ENCODE measurements at places on chromosomes 13 and 19.

DNA sequence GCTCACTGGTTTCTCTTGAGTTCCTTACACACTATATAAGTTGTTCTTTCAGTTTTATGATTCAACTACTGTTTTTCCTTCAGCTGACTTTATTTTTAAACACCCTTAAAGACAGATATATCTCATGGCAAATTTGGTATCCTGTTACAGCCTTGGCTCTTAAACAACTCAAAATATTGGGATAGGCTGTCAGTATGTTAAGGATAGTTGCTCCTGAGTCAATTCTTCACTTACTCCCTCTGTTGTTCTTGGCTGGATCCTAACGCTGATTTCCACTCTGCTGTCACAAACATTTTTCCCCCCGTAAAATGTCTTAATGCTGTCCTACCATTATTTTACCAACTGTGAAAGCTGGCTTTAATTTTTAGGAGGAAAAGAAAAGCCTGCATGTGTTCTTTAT, 1.2 kb downstream of the KCNRG start:
- no peak for DNase-seq

DNA sequence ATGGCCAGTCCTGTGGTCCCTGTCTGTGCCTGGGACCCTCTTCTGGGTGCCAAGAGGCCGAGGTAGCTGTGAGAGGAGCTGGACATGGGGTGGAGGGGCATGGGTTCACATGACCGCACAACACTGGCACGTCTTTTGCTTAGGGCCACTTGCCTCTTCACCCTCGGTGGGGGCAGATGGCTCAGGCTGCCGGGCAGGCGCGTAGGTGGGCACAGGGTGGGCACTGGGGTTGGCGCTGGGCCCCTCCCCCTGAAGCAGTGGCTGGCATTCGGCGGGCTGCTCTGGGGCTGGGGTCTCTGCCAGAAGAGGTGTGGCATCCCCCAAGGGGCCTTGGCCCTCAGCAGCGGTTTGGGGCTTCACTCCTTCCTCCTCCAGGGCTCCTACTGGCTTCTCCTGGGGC, 8.4 kb downstream of the PALM3 start:
- DNase-seq = no peak

GRCh38 chr19:49136771-49137171, 17.4 kb downstream of the PPFIA3 start:
- no peak for DNase-seq

DNA sequence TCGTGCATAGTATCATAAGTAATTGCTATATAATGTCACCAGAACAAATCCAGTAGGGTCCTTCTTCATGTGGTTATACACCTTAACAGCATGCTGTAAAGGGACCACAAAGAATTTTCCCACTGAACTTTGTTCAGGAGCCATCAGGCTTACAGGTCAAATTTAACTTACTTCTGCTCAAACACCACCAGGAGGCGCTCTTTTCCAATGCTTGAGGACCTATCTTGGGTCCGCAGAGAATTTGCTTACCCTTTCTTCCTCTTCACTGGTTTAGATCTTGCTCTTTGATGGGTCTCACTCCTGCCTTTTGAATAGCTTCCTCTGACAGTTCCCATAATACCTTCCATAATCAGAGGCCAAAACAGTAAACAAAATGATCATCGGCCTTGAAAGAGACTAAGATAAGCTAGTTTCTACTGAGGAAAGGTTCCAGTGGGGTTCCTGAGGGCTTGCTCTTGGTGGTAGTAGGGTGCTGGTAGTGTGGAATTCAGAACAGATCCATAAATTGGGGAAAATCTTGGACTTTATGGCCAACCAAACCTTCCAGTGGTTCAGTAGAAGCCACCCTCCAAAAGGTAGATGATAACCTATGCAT, 37.4 kb downstream of the SCGB2B2 start:
- DNase-seq = peak; percentile 41

- no peak for DNase-seq
Measured at GRCh38 chr13:47796816-47797215, 204.3 kb downstream of the SUCLA2 start.

- peak; percentile 26 for DNase-seq
Measured at GRCh38 chr13:95403349-95404140, 102.3 kb upstream of the ABCC4 start.

DNA sequence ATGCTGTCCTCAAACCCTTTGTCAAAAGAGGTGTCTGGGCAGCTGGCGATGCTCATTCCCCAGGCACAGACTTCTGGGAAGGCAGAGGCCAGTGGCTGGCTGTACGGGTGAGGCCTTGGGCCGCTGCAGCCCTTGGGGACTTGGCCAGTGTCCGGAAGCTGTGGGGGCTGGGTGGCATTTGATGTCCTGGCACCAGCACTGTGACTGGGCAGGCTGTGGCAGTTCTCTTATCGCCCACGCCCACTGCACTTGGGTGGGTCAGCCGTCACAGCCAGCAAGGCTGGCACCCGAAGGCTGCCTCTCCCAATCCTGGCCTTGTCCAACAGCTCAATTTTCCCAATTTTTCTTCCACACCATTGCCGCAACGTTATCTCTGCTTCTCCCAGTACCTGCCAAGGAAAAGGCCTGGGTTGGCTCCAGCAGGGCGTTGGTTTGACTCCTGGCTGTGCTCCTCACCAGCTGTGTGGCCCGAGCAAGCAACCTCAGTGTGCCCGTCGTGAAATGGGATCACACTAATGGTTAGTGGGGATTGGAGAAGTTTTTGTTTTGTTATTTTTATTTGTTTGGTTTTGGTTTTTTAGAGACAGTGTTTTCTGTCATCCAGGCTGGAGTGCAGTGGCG, 12.7 kb upstream of the SLC44A2 start:
- no peak for DNase-seq

DNA sequence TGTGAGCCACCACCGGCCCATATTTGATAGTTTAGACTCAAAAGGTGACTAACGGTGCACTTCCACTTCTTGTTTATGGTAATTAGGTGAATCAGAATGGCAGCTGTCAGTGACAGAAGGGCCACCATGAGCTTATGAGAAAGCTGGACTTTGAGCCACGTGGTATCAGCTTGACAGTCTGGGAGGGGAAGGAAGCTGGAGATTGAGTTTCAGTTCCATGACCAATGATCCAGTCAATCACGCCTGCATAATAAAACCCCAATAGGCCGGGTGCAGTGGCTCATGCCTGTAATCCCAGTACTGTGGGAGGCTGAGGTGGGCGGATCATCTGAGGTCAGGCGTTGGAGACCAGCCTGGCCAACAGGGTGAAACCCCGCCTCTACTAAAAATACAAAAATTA, 8.2 kb downstream of the EID2B start:
- DNase-seq = no peak

GRCh38 chr13:23159760-23160637, 20.8 kb upstream of the SGCG start:
- no peak for DNase-seq

DNA sequence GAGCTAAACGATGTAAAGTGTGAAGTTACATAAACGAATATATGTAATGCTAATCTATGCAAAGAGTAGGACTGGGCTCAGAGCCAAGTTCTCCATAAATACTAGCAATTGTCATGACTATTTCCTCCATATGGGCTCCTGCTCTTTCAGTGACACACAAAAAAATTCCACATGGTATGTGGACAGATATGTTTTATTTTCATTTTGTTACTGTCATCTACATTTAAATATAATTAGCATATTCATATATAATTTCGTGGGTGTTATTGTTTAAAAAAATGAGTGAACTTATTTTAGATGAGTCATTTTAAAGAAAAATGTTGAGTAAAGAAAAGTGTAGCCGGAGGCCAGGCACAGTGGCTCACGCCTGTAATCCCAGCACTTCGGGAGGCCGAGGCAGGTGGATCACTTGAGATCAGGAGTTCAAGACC, 5.0 kb upstream of the IGSF23 start:
- peak; percentile 93 for DNase-seq

GRCh38 chr19:38190793-38191192, 33.2 kb downstream of the DPF1 start:
- DNase-seq = no peak
